ENCODE measurements at places on chromosomes 1 and 21.

- DNase-seq: no peak
These were observed 5.9 kb downstream of the SSR2 start for GRCh38 chr1:156014829-156015228.

GRCh38 chr21:24840287-24840686 lies 767.0 kb downstream of the MRPL39 start:
- DNase-seq: no peak

DNA sequence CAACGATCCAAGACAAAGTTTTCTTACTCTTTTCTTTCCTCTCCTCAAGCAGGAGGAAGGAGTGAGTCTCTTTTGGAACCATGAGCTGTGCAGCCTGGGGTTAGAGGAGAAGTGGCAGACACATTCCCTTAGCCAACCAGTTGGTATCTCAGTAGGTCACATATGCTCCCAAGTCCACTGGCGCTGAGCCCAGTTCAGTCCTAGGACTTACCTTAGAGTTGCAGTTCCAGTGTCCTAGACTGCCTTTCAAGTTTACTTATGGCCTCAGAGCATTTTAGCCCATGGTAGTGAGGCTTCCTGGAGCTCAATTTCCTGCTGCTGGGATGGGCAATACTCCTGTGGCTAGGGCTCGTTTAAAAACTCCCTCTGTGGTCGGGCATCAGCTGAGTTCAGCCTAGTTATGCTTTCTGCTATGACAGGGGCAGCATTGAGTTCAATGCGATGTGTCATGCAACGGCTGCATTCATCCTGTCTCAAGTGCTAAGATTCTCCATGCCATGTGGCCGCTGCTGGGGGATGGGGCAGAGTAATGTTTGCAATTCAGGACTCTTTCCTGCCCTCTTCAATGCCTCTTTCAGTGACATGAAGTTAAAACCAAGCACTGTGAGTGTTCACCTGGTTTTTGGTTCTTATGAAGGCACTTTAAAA lies 103.8 kb downstream of the LRRC7 start:
- DNase-seq: no peak

DNA sequence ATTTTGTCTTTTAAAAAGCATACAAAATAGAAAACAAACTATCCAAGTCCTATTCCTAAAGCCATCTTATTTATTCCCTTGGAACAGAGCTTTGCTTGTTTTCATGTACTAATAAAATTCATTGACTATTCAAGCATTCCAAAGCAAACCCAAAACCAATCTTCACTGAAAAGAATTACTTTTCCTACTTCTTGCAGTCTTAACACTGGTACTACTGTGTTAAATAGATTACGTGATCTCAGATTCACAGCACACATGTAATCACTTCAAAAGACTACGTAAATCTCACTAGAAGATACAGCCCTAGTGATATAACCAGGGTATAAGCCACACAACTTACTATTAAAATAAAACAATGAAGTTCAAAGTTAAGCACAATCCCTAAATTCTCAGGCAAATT lies 39.0 kb downstream of the ZZZ3 start:
- no peak for DNase-seq

All from stimulated activated CD4-positive, alpha-beta T cell treated with anti-CD3 and anti-CD28 coated beads, Interleukin-2, amount 100 ng/mL, for 48 hours (primary cell).